ENCODE measurements at places on chromosomes 11 and 22. TPM values are rescaled to one million over a fixed set of nuclear protein-coding genes. Genes with fewer than 3 reads are reported as not detected.

- peak; percentile 71 for DNase-seq
Measured at GRCh38 chr11:2268729-2269600, 1.4 kb downstream of the ASCL2 start.

DNA sequence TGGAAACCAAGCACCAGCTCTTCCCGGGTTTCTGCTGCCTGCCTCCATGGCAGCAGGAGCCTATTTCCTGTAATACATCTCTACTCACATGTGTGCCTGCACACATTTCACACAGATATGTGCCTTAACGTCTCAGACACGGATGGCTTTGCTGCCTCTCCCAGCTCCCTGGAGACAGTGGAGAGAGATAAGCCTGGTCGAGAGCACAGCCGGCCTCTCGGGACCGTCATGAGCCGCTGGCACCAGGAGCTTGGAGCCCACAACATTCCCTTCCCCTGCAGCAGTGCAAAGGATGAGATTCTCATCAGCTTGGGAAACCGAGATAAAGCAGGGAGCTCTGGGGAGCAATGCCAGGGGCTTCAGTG lies 587.7 kb downstream of the BRD1 start:
- no peak for DNase-seq

GRCh38 chr22:30685178-30685577 lies 9.5 kb upstream of the OSBP2 start:
- DNase-seq = no peak

GRCh38 chr11:2002807-2003206 lies 5.2 kb upstream of the H19 start:
- no peak for DNase-seq

ADM2 gene
- total RNA-seq = not detected

KCNJ1 gene
- not detected for total RNA-seq

GPHA2 gene
- total RNA-seq = not detected

ACRV1 gene
- not detected for total RNA-seq

DNA sequence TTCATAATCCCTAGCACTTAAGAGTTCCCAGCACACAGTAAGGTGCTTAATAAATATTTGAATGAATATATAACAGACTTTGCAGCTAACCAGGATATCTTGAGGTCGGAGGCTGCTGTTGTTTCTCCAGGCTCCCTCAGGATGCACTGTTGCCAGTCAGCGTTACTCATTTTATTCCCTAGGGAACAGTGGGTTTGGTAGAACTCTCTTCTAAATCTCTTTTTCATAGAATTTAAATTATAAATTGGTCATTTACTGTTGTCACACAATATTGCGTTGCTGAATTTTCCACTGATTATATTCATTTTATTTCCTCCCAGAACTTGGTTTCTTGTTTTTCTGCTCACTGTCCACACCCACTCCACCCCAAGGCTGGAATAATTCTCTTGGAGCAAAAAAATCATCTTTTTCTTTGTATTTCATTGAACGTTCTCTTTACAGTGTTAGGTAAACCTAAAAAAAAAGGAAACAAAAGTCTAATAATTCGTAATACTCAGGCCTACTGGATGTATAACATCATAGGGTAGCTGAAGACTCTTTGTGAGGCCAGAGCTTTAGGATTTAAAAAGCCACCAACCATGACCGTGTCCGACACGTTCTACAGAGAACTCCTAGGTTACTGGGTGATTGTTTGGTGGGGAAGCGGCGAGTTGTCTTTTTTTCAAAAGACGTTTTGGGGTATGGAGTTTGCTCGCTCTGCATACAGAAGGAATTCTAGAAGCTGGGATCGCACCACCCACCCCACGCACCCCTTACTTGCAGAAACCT lies 766 bp upstream of the CAPRIN1 start:
- no peak for DNase-seq

- no peak for DNase-seq
Measured at GRCh38 chr11:130487924-130488815, 39.7 kb downstream of the ADAMTS15 start.

GRCh38 chr11:4187055-4187988 lies 92.7 kb downstream of the RRM1 start:
- DNase-seq = peak; percentile 96

AGBL2 gene
- 0.35 TPM for total RNA-seq

CRYBB1 gene
- 0.65 TPM for total RNA-seq

SOX10 gene
- 1.2 TPM for total RNA-seq

DNA sequence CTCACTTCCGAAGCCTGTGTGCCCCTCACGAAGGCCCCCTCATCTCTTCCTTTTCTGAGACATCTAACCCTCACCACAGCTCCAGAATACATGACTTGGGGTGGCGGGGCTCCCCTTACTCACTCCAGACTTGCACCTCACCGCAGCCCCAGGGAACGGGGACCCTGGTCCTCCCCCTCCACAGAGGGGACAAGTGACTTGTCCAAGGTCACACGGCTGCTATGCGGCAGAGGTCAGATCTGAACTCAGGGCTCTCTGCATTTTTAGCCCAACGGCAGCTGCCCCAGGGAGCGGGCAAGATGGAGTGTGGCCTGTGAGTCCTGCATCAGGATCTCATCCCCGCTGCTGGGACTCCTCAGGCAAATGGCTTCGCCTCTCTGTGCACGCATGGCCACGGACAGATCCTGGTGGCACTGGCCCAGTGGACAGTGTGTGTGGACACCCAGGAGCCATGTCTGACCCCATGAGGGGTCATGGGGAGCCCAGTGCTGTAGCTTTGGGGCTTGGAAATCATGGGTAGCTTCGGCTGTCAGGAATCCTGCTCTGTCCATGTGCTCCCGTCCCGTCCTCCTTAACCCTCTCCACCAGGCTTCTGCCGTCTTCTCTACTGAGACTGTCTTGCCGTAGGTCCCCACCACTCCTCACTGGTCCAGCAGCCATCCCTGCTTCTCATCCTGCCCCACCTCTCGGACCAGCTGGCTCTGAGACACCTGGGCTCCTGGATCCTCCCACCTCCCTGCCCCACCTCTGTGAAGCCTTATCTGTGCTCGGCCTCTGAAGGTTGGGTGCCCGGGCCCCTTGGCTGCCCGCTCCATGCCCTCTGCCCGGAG lies 48.0 kb upstream of the CARS1 start:
- DNase-seq = peak; percentile 24

- peak; percentile 57 for DNase-seq
Measured at GRCh38 chr22:28268850-28269249, 349.8 kb upstream of the PITPNB start.

MPZL2 gene
- 9.8 TPM for total RNA-seq

FADD gene
- total RNA-seq = 10.3 TPM

- no peak for DNase-seq
Measured at GRCh38 chr11:33109294-33109895, 51.9 kb downstream of the CSTF3 start.

DNA sequence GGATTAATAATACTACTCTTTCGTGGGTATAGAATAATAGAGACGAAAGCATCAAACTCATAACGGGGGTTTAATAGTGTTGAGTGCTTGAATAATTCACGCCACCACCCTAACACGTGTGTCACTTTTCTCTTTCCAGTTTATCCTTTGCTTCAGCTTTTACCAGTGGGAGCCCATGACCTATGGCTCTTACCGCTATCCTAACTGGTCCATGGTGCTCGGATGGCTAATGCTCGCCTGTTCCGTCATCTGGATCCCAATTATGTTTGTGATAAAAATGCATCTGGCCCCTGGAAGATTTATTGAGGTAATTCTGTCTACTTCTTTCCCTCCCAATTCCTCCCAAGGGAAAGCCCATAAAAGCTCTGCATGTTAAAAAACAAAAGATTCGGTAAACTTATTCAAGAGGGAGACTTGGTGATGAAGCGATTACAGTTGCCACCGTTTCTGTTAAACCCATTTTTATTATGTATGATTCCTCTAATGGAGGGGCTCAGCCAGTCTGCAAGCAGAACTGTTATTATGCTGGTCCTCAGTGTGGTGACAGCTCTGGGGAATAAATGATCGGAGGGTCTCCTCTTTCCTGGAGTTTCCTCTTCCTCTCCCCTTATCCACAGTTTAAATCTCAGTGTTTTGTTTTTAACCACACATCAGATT lies 17.1 kb upstream of the NELL1 start:
- DNase-seq = no peak

TSGA10IP gene
- not detected for total RNA-seq

DNA sequence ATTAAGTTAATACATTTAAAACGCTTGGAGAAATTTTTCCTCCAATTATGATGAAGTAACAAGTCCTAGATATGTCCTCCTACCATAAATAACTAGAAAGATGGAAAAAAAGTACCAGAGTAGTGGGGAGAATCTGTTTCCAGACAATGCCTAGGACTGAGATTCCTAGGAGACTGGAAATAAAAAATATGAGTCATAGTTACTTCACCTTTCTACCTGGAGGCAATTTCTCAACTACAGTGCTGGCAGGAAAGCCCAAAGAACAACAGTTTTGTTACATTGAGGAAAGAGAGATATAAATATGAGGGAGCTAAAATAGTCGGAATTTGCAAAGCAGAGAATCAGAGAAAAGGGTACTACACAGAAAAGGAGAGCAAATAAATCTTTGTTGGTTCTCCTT lies 202.1 kb upstream of the ARHGAP42 start:
- DNase-seq = no peak

GRCh38 chr22:25114369-25115362 lies 85.0 kb upstream of the CRYBB3 start:
- no peak for DNase-seq

GRCh38 chr22:28006271-28006670 lies 87.2 kb upstream of the PITPNB start:
- DNase-seq = no peak

DNA sequence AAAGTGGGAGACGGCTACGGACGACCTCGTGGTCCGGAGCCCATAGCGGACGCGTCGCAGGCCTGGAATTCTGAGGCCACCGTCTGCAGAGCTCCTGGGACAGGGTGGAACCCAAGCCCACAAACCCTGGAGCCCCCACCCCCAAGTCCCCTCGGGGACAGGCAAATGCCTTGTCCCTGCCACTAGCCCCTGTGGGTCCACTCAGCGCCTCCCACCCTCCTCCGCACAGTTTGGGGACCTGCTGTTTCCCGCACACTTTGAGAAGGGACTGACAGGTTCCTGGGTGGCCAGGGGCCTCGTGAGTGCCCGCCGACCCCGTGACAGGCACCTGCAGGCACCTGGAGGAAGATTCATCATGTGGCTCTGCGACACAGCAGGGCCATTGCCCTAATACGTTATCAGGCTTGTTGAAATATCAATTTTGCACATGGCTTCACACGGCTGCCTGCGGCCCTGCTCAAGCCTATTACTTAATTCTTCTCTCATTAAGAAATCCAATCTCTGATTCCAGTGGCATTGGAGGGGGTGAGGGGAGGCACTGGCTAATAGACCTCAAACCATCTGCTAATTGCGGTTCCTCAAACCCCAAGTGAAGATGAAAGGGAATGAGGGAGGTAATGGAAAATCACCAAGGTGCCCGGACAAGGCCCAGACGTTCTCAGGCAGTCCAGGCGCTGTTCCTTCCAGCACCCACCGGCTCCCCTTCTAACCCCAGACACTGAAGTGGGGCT lies 672.5 kb downstream of the BRD1 start:
- DNase-seq = no peak

DNA sequence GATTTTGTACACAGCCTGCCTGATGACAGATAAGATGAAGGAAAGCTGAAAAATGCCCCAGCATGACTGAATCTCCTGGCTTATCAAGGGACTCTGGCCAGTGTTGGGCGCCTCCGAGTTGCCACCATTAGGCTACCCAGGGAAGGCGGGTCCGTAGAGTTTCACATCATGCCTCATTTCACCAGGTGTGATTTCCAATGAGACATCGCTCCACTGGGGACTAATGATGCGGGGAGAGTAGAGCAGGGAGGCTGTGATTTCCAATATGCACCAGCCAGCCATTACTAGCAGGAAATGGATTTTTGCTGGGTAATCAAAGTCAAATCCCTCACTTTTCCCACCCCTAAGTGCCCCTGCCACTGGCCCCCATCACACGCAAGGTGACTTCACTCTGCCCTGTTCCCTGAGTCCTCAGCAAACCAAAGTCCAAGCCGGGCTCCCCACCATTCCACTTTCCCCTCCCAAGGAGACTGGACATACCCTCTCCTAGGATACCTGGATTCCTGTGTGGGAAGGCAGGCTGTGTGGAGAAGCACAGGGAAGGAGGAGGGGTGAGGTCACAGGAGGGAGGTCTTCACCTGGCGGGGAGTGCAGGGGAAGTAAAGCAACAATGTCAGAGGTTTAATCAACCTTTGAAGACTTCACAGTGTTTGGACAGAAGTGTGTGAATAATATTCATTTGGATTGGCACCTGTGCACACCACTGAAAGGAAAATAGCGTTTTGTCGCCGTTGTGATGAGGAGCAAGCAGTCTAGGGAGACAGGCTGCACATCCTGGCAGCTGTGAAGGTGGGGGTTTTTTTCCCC lies 613.3 kb upstream of the CADM1 start:
- no peak for DNase-seq

RAB3IL1 gene
- 10.8 TPM for total RNA-seq

DNA sequence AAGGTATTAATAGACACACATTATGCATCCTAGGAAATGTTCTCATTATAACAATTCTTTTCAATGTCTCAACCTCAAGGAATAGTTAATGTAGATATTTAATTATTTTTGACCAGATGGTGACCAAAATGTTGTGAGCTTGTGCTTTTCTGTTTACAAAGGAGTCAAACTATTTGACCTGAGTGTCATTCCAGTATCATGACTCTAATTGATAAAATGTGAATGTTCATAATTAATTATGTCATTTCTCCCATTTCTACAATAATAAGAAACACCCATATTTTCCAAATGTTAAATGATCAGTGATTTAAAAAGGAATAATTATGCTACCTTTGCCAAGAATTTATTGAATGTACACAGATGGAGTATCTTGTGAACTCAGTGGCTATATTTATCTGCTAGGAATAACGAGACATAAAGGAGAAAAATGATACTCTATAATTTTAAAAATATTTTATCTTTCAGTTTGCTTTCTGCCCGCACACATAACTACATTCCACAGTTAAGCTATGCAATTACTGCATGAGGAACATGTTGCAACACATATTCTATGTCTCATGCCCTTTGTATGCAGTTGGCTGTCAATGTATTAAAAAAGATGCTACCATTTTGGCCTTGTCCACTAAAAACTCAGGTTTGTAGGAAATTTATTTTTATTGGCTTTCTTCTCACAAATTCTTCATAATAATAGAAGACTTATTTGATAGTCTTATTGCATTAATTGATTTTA lies 376.7 kb upstream of the CCDC179 start:
- no peak for DNase-seq

- DNase-seq = no peak
Measured at GRCh38 chr11:36010010-36010740, 66.3 kb downstream of the LDLRAD3 start.

DNA sequence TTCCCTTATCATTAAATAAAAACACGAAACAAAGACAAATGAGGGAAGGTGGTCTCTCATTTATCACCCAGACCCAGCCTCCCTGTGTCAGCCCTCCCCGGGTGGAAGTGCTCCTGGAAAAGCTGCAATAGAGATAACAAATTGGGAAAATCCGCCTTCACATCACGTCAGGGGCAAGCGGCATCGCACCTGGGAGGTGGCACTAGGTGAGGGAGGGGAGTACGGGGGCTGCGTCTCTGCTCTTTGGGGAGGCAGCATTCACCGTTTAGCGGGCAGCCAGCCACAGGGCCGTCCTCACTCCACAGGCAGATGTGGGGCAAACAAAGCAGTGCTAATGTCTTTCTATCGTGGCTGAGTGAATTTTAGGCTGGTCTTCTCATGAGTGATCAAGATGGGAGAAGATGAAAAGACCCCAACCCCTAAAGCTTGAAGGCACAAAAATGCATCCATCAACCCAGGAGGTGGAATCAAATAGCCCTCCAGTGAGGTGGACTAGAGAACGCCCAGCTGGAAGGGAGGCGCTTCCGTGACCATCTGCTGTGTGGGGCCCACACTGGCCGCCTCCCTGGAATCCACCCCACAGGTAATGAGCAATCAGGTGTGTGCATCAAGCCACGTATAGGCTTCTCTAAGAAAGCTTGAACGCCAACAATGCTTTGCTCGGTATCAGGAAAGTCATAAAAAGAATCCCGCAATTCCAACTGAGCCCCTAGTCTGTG lies 629.5 kb downstream of the BRD1 start:
- DNase-seq = no peak

All from Right ventricle myocardium superior (tissue), 1 donor.